ENCODE measurements at places on chromosomes 2 and 18.

- no peak for DNase-seq
Measured at GRCh38 chr18:12770469-12771219, 67.8 kb downstream of the PSMG2 start.

GRCh38 chr18:77919923-77920322, 670.3 kb downstream of the GALR1 start:
- no peak for DNase-seq

- no peak for DNase-seq
Measured at GRCh38 chr2:104444392-104444791, 409.5 kb upstream of the POU3F3 start.

DNA sequence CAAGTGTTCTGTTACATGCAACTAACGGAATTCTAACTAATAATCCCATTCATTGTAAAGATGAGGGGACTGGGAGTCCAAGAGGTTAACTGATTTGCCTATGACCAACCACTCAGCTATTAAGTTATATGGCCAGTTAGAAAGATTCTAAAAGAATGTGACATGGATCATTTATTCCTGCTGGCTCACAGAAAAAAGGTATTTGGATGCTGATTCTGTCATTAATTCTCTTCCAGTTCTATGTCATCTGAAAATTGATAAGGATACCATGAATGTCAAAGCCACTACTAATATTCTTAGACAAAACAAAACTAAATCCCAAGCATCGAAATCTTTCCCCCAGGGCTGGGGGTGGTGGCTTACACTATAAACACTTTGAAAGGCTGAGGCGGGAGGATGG, 41.2 kb upstream of the GORASP2 start:
- DNase-seq, result no peak

- DNase-seq, result no peak
Measured at GRCh38 chr2:46079985-46080560, 217.1 kb upstream of the EPAS1 start.

DNA sequence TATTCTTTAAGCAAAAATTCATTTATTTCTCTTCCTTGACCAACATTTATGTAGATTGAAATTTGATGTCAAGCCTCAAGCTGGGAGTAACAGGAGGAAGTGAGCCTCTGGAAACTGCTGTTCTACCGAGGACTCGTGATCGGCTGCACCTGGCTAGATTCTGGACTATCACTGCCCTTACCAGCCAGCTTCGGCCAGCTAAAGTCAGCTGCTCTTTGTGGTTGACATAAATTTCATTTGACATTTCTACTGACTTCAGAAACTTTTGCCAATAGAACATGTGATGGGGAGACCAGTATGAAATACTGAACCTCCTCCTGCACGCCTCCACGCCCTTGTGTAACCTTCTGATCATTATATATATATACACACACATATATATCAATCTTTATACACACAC, 74.2 kb upstream of the RGPD5 start:
- DNase-seq, result no peak

All from coronary artery (tissue), 2 donors.